ENCODE measurements at places on chromosomes 7 and 10.

- DNase-seq: no peak
Observed at GRCh38 chr10:77678146-77678545, 40.5 kb upstream of the KCNMA1 start.

DNA sequence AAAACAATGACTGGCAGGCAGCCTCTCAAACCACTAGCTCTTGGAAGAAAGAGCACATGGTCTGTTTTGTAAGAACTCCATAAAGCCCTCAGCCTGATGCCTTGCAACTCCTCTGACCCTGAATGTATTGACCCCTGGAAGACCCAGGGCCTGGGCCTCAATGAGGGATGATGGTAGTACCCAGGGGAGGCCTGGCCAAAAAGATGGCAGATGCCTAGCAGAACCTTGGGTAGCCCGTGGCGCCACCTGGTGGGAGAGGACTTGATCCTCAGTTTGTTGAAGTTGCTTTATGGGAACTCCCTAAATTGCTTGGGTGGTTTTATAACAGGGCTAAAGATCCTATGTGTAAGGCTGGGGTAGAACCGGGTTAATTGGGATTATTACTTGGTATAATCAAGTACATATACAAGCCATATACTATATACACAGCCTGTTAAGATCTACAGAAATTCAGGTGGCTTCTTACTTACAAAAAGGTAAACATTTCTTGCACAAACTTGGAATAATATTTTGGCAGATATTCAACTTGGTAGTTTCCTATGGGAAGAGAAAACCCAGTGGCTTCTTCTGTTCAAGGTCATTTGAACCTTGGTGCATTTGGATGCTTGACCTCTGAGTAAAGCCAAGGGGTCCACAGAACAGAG, 95.8 kb upstream of the CACUL1 start:
- DNase-seq: peak; percentile 40

DNA sequence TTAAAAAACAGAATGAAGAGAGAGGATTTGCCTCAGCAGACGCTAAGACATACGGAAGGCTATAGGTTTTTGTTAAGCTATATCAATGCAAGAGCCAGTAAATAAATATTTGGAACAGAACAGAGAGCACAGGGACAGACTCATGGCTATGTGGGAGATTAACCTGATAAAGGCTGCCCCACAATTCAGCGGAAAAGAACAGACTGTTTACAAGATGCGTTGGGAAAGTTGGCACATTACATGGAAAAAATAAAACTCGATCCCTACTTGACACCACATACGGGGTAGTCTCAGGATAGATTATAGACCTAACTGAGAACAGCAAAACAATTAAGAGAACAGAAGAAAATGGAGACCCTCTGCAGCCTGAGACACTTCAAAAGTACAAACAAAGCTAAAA, 10.8 kb downstream of the KCNH2 start:
- no peak for DNase-seq

GRCh38 chr10:86402283-86402941, 35.8 kb upstream of the GRID1 start:
- no peak for DNase-seq

GRCh38 chr7:36979810-36980248, 255.5 kb upstream of the AOAH start:
- no peak for DNase-seq

DNA sequence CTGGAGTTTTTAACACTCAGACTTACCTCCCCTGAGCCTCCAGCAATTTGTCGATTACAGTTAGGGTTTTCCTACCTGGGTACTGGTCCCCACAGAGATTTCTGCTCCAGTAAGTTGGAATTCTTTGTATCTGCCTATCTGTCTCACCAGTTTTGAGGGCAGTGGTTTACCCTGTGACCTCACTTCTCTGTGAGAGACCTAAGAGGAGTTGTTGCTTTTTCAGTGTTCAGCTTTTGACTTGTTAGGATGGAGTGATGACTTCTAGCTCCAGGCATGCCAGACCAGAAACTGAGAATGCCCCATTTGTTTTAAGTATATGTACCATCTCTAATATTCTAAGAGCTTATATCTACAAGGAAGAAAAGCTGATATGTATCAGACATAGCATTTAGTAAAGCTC, 42.9 kb downstream of the CSGALNACT2 start:
- no peak for DNase-seq

DNA sequence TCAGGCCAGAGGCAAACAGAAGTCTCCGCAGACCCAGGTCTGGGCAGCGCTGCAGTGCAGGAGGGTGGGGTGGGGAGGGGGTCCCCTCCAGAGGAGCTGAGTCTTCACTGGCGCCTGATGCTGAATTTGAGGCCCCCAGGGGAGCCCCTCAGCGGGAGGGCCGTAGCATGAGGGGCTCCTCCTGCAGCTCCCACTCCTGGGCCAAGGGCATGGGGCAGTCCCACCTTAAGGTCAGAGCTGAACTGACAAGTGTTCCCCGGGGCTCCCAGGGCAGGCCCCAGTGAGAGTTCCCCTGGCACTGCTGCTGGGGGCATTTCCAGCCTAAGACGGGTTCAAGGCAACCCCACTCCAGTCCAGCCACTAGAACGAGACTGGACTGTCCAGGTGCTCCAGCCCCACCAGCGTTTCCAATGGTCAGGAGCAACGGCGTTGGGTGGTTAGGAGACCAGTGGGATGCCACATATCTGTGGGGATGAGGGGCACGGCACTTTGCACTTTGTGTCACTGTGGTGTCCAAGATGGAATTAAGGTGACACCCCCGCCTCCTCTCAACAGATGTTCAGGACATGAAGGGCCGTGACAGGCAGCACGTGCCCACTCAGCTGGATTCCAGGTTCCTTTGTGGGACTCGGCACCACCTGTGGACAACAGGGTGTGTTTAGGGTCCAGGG, 139.1 kb downstream of the PTPRN2 start:
- DNase-seq: no peak

DNA sequence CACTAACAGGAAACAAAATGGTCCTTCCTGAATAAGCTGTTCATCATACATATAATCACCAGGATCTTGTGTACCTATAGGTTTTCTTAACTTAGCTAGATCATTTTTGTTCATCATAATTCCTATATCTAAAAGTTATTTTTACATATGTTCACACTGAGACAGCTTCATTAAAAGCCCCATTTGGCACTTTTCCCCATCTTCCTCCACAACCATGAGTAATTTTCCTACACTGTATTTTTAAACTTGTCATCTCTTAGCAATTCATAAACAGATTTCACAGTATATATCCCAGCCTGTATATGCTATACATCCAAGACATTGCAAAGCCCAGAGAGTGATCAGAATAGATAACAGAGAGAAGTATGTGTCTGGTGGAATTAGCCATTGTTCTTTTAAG, 28.3 kb downstream of the ZNF365 start:
- no peak for DNase-seq

All from CD4-positive, alpha-beta T cell treated with Interleukin-15 for 1 hour (primary cell).